ENCODE measurements at places on chromosomes 5 and 9.

DNA sequence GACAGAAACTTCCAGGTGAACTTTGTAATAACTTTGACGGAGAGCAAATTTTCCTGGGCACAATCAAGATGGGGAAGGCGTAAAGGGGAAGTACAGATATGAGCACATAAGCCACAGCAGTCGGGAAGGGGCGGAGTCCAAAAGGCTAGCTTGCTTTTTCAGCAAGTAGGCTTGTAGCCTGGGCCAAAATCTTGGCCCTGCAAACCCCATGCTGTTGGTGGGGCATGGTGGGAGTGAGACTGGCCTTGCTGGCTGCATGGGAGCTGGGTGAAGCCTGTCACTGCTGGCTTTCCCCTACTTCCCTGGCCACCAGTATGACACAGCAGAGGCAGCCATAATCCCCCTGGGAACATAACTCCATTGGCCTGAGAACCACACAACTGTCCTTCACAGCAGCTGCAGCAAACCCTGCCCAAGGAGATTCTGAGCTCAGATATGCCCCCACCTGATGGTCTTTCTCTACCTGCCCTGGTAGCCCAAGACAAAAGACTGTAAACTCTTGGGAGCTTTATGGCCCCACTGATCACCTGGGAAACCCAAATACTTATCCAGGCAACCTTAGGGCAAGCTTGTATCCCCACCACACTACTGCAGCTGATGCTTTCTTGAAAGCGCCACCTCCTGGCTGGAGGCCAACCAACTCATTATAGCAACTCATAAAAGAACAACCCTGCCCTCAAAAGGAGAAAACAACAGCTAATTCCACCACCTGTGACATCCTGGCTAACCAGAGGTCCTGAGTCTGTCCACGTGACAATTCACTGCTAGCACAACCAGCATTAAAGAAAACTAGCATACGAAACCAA, 24.0 kb downstream of the DCTN4 start:
- peak; percentile 65 for DNase-seq

GRCh38 chr5:112628214-112628980, 109.3 kb upstream of the APC start:
- DNase-seq, result no peak

GRCh38 chr5:26143259-26143658, 895.1 kb downstream of the CDH9 start:
- DNase-seq, result no peak

GRCh38 chr9:95217936-95218335, 99.6 kb downstream of the FANCC start:
- no peak for DNase-seq

DNA sequence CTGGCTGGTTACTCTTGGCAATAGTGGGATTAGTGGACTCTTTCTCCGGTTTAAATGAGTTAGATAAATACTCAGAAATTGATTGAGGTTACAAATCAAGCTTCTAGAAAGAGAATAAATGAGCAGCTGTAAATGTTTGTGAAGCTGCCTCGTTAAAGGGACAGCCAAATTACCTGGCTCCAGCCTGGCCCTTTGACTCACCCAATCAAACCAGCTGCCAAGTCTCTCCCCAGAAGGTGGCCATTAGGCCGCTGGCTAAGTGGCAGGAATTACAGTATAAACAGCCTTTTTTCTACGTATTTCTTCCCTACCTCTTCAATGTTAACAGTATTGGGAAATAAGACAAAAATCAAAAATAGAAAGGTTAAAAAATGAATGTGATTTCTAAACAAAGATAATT, 46.0 kb upstream of the SRFBP1 start:
- DNase-seq, result no peak

DNA sequence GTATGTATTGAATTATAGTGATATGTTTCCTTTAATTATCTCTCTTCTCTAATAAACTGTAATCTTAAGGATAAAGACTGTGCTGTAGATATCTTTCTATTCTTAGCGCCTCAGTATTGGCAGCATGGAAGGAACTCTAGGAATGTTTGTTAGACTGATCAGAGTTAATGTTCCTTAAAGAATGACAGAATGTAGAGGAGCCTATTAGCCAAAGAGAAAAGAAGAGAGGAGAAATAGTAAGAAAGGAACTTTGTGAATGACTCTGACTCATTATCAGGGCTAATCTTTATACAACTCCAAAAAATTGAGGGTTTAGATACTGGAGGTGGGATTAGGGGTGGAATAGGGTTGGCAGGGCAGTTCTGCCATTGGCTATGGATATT, 59.0 kb upstream of the NUDT12 start:
- DNase-seq, result no peak

- DNase-seq, result no peak
Observed at GRCh38 chr5:67021521-67021920, 175.1 kb downstream of the CD180 start.

DNA sequence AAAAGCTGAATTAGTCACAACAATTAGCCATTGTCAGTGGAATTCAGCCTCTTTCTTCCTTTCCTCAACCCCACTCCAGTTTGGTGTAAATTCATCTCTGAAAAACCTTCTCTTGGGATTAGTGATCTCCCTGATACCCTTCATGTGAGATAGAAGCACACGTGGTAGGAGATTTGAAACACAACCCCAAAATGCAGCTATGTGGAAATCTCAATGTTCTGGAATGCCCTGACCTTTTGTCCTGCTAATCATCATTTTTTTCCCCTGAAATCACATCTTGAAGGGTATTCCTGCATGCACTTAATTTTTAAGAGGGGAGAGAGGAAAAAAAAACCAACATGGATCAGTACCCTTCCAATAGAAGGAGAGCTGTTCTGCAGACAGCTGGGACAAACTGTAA, 612.6 kb downstream of the EBF1 start:
- DNase-seq, result no peak

GRCh38 chr5:67381236-67381880, 184.8 kb upstream of the CD180 start:
- no peak for DNase-seq

- no peak for DNase-seq
Observed at GRCh38 chr5:179781846-179782245, 11.9 kb upstream of the LTC4S start.

DNA sequence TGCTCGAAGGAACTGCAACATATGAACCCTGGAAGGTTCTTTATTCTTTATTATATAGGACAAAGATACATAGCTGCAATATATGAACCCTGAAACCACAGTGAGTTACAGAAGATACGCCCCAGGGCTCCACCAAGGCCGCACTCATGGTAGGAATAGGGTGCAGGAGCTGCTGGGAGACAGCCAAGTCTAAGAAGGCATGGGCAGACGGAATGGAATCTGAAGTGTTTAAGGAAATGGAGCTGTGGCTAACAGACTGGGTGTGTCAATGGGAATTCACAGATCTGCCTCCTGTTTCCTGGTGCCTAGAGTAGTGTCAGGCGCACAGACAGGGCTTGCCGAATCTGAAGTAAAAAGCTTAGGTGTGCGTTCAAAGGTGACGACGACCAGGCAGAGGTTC, 286.4 kb downstream of the DENND1A start:
- no peak for DNase-seq

GRCh38 chr9:132697230-132697629, 27.0 kb downstream of the GTF3C4 start:
- no peak for DNase-seq

GRCh38 chr9:107770716-107771115, 281.1 kb upstream of the KLF4 start:
- DNase-seq, result no peak

- DNase-seq, result no peak
Observed at GRCh38 chr9:115862021-115862420, 291.6 kb upstream of the PAPPA start.

DNA sequence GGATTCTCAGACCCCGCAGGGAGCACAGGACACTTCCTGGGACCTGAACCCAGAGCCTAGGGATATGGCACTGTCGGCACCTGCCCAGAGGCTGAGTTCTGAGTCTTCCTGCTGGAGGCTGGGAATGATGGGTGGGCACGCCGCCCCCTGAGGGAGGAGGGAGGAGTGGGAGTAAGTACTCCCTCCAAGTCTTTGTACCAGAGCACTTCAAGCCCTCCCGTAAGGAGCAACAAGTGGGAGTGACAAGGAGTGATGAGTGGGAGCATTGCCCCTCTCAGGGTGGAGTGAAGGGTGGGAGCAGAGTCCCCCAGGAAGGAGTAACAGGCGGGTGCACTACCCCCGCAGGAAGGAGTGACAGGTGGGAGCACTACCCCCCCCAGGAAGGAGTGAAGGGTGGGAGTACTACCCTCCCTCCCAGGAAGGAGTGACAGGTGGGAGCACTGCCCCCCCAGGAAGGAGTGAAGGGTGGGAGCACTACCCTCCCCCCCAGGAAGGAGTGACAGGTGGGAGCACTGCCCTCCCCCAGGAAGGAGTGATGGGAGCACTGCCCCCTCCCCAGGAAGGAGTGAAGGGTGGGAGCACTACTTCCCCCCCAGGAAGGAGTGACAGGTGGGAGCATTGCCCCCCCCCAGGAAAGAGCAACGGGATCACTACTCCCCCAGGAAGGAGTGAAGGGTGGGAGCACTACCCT, 100.1 kb downstream of the CACNA1B start:
- no peak for DNase-seq
